ENCODE measurements at places on chromosomes 1 and 21.

DNA sequence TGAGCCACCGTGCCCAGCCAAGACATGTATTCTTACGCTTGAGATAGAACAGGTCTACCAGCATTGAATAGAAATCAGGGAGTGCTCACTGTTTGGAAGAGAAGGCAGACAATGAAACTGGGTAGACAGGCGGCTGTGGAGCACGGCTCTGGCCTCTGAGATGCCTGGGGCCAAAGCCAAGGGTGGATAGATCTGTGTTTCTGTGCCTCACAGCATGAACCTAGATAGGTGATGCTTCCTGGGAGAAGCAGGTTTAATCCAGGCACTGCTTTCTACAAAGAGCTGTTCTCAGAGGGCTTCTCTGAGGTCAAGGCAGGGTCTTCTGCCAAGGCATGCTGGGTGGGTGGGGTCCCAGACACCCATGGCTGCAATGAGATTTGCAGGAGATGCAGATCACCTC is 24.6 kb upstream of the PRSS38 start:
- DNase-seq: no peak

GRCh38 chr1:43934101-43934985 is 742 bp downstream of the ARTN start:
- peak; percentile 36 for DNase-seq

DNA sequence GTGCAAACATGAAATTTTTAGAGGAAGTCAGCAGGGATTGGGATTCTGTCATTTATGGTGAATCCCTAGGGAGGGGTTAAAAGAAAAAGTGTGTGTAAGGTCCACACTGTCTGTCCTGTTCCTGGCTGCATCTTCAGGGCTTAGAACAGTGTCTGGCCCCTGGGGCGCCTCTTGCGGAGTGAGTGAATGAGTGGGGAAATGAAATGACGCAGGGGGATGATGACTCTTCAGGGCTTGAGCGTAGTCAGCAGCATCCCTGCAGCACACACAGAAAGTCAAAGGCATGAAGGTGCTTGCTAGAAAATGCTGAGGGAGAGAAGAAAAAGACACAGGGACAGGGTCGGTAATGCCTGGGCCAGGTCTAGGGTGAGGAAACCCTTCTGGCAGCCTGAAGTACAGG is 57.8 kb downstream of the PGBD5 start:
- DNase-seq: no peak

GRCh38 chr1:160189649-160190625 is at the start of gene CASQ1:
Gene CASQ1, plus strand, starts transcription at chr1:160190575. Its CDS starts 177 bp downstream, at chr1:160190752.
- no peak for DNase-seq

GRCh38 chr1:102640872-102641271 is 467.4 kb downstream of the COL11A1 start:
- no peak for DNase-seq

- DNase-seq: no peak
Observed at GRCh38 chr1:151312826-151313225, 14.4 kb downstream of the PI4KB start.

DNA sequence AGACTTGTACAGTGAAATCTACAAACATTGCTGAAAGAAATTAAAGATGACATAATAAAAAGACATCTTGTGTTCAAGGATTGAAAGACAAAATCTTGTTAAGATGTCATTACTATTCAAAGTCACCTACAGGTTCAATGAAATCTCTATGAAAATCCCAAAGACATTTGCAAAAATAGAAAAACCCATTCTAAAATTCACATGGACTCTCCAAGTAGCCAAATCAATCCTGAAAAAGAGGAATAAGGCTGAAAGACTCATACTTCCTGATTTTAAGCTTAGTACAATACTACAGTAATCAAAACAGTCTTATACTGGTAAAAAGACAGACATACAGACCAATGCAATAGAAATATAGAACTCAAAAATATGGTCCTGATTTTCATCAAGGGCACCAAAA is 78.6 kb downstream of the PCSK9 start:
- no peak for DNase-seq

DNA sequence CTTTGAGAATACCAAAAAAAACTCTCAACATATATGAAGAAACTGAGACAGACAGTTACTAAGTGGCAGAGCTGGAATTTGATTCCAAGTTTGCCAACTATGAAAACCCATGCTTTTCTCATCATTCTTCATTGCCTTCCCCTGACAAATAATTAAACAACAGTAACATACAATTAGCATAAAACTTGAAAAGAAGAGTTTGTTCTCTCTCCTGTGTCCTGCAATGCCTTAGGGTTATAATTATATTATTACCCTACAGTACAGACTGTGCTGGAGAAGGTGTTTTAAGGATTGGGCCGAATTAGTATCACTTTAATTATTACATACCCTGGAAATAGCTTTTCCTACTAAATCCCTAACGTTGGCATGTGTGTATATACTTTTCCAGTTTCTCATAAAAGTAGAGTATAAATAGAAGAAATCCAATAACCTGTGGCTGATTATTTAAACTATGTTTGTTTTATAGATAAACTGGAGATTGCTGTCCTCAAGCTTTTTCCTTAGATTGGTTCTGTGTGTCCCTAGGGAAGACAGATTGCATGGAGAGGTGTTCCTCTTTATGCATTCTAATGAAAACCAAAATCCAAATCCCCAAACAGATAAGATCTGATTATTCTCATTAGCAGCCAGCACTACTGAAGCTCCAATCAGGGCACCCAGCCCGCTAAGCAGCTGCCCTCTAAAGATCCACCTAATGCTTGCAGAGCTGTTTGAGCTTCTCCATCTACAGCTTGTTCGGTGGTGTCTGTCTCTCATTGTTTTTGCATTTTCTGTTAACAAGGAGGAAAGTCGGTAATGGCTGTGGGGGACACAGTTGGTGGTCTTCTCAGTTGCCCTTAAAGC is 156.3 kb downstream of the TM2D1 start:
- no peak for DNase-seq

- no peak for DNase-seq
Observed at GRCh38 chr1:181061891-181062835, 26.3 kb upstream of the IER5 start.

DNA sequence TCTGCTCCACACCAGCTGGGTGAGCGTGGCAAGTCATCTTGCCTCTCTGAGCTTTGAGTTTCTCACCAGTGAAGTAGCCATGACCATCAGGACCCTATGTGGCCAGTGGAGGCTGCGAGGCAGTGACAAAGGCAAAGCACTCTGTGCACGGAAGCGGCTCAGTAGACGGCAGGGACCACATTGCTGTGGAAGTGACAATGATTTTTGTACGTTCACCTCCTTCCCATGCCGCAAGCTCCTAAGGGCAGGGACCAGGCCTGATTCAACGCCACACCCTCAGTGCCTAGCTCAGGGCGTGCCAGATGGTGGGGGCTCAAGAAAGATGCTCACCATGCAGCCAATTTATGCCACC is 210.5 kb downstream of the MATN1 start:
- DNase-seq: no peak

- DNase-seq: no peak
Observed at GRCh38 chr1:93346421-93346993, 800 bp downstream of the DR1 start.

DNA sequence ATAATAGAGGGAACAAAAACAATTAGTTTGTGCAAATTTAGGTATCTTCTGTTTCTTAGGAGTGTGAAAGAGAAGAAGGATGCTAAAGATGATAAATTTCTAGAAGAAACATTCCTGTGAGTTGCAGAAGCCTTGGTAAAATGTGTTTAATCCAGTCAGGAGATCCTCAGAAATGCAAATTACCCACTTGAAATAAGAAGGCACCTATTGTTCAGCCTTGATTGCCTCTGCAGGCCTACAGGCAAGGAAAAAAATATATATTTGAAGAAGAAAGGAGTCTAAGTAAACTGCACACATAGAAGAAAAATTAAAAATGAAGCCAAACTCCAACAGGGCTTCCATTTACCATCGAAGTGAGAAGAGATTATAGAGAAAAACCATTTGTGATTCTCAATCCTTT is 51.0 kb upstream of the LHX8 start:
- DNase-seq: no peak

All from NCI-H187 (cell line).